ENCODE measurements at places on chromosomes 12 and 14.

DNA sequence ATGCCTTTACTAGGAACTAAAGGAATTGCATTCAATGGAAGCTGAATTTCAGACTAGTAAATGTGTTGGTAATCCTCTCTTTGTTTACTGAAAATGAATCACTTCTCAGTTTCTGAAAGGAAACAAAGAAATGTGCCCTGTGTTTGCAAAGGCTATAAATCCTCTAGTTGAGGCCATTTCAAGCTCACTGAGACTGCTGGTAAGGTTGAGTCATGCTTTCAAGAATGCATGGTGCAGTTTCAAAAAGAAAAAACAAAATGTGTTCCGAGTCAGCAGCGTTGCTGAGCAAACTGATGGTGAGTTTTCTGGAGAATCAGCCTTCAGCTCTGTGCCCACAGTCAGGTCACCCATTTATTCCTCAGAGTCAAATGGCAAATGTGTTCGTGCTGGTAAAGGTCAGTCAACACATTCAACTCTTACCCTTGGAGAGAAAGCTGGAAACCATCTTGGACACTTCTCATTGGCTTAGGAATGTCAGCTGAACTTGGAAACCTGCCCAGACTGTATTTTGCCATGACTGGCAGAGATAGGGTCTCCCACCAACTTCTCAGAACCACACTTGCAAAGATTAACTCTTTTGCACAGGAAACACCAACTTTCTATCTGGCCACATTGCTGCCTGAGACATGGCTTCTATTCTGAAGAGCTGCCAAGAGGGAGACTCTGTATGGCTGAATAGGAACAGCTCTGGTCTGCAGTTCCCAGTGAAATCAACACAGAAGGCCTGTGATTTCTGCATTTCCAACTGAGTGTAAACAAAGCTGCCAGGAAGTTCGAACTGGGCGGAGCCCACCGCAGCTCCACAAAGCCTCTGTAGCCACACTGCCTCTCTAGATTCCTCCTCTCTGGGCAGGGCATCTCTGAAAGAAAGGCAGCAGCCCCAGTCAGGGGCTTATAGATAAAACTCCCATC, 484.4 kb downstream of the ATP23 start:
- H3K4me1 ChIP-seq: no peaks in the 10 kb centered on the region
- H3K36me3 ChIP-seq: no peaks in the 10 kb centered on the region
- no peaks in the 10 kb centered on the region for H3K27me3 ChIP-seq
- DNase-seq: no peak
- peak overlapping the region; percentile 9 for H3K4me3 ChIP-seq

DNA sequence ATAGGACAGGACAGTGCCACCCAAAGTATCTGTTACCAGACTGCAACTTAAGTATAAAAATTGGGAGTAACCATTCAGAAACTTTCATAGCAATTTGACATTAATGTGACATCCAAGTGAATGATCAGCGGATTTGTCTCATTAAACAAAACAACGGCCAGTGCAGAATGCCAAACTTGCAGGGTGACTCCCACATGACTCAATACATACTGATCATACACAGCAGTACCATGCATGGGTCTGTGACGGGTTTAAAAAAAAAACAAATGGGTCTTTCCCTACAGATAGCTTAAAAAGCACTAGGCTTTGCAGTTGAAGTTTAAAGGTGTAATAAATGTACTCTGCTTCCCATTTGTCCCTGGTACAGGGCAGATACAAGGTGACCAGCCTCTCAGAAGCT, 116.6 kb downstream of the SLC35F4 start:
- H3K4me1 ChIP-seq: no peaks in the 10 kb centered on the region
- H3K36me3 ChIP-seq: no peaks in the 10 kb centered on the region
- no peak overlapping the region for H3K27ac ChIP-seq
- no peak for DNase-seq
- H3K4me3 ChIP-seq: no peak overlapping the region
- H3K27me3 ChIP-seq: no peaks in the 10 kb centered on the region

DNA sequence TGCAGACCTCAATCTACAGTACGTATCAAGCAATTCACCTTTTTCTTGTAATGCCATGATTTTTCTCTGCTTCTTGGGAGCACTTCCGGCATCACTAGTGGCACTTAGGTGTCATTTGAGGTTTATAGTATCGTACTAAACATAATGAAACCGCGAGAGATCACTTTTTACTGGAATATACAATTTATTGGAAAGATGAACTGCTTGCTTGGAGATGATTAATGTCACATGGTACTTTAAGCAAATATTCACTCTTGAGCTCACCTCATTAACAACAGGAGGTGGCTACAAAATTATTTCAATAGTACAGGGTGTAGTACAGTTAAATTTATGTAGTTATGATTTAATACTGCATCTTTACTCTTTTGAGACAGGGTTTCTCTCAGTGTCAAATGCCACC, 11.5 kb downstream of the FUT8 start:
- no peak for DNase-seq
- no peaks in the 10 kb centered on the region for H3K4me1 ChIP-seq

GRCh38 chr14:106309423-106309822, 783.0 kb downstream of the TMEM121 start:
- H3K4me3 ChIP-seq: no peak overlapping the region
- no peaks in the 10 kb centered on the region for H3K27me3 ChIP-seq
- H3K27ac ChIP-seq: no peak overlapping the region
- H3K36me3 ChIP-seq: no peaks in the 10 kb centered on the region
- no peak for DNase-seq

DNA sequence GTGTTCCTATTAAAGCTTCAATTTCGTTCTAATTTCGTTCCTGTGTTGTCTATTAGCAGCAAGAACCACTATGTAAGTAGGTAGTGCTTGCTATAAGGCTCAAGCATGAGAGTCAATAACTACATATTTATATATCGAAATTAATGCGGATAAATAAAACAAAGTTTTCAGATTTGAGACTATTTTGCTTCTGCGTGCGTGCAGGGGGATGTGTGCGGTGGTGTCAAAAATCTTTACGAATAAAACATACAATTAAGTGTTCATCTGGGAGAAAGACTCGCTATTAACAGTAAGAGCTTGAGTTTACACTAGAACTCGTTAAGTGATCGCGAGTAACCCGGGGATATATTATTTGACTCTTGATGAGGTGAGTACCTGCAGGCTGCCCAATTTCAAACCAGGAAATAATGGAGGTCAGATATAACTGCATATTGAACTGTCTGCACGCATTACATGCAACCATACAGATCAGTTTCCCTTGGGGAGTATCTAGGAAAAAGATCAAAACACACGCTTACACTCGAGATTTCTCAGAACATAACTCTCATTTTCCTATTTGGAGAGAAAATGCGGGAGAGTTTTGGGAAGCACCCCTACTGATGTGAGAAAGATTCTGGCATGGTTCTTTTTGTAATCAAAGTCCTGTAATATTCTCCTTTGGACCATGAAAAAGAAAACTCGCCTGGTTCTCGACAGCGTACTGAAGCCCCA, 813 bp downstream of the TWF1 start:
- H3K36me3 ChIP-seq: peaks cover 16% of the 10 kb centered on the region
- DNase-seq: no peak
- H3K27ac ChIP-seq: peak overlapping the region; percentile 99
- H3K4me3 ChIP-seq: peak overlapping the region; percentile 90
- H3K4me1 ChIP-seq: peaks cover 39% of the 10 kb centered on the region

DNA sequence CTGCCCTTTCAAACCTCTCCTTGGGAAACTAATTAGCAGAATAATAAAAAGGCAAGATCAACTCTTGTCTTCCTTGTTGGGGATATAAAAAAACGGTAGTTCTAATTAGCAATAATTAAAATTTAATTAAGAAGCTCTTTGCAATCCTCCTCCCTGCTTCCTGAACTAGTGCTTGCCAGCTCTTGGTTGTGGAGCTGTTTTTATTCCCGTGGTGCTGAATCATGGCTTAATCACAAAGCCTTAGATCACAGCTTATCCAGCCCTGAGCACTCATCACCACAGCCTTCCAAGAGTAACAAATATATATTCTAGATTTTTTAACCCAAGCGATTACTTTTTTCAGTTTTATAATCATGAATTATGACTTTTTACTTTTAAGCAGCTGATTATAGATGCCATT, 63.2 kb upstream of the INSM2 start:
- H3K27ac ChIP-seq: no peak overlapping the region
- H3K27me3 ChIP-seq: no peaks in the 10 kb centered on the region
- H3K4me3 ChIP-seq: no peak overlapping the region
- H3K4me1 ChIP-seq: no peaks in the 10 kb centered on the region
- H3K36me3 ChIP-seq: no peaks in the 10 kb centered on the region

DNA sequence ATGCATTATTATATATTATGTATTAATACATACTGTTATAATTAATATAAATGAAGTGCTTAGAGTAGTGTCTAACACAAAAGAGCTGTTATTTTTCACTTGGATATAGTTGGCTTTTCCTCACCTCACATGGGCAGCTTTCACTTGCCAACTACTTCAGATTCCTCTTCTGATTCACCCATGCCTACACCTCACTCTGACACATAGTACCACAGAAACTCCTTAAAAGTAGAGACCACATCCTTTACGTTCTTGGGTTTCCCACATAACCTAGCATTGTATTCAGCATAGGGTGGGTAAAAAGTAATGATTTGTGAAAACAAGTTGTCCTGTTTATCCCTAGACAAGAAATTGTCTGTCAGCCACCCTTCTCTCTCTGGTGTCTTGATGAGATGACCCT, 61.0 kb downstream of the DIO2 start:
- no peak overlapping the region for H3K27ac ChIP-seq
- H3K4me3 ChIP-seq: no peak overlapping the region
- no peak for DNase-seq
- no peaks in the 10 kb centered on the region for H3K4me1 ChIP-seq
- no peaks in the 10 kb centered on the region for H3K36me3 ChIP-seq

- H3K4me1 ChIP-seq: no peaks in the 10 kb centered on the region
- H3K36me3 ChIP-seq: no peaks in the 10 kb centered on the region
- no peak overlapping the region for H3K4me3 ChIP-seq
- H3K27ac ChIP-seq: peak overlapping the region; percentile 91
- DNase-seq: no peak
Measured at GRCh38 chr12:124752437-124753227, 111.0 kb downstream of the SCARB1 start.

GRCh38 chr12:31274520-31275300, 51.2 kb downstream of the SINHCAF start:
- H3K27ac ChIP-seq: no peak overlapping the region
- no peak overlapping the region for H3K4me3 ChIP-seq
- H3K4me1 ChIP-seq: no peaks in the 10 kb centered on the region
- no peak for DNase-seq
- H3K27me3 ChIP-seq: no peaks in the 10 kb centered on the region
